ENCODE measurements at places on chromosomes 16 and 17.

DNA sequence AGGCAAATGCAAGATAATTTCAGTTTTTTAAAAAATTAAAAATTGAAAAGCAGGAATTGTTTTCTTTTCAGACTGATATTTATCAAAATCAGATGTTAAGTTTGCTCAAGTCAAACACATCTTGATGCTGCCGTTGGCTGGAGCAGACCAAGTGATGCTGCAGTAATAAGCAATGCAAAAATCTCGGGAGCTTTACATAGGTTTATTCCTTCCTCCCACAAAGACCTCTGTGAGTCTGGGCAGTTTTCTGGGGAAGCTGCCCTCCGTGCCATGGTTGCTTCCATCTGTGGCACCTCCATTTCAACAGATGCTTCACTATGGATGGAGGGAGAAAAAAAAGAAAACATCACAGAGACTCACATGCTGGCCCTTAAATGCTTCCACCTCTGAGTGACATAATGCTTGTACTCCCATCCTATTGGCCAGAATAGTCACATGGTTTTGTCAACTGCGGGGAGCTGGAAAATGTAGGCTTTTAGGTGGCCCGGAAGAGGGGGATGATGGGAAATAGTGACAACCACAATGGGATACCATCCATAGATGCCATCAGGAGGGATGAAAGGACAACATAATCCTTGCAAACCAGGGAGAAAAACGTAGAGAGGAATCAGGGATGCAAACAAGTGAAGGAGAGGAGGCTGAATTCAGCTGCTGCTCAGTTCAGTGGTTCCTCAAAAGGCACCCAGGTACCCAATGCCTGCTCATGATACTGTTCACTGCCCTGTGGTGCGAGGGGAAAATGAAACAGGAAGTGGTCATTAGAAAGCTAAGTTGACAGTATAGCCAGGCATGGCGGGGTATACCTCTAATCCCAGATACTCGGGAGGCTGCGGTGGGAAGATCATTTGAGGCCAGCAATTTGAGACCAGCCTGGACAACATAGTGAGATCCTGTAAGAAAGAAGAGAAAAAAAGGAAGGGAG is 13.5 kb upstream of the ERCC4 start:
- no peak for DNase-seq

DNA sequence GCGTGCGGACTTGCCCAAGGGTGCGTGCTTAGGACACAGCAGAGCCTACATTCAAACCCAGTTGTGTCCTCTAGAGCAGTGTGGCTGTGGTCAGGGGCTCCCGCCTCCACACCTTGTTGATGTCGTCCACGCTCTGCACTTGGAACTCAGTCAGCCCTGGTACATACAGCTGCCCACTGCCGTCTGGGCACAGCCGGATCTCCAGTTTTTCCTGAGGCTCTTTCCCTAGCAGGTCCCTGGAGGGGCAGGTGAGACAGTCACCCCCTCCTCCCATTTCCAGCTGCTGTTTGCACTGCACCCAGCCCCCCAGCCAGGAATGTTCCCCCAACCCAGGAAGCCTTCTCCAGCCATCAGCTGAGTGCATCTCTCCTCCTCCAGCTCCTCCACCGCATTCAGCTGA is 25.7 kb downstream of the KATNB1 start:
- DNase-seq = no peak

DNA sequence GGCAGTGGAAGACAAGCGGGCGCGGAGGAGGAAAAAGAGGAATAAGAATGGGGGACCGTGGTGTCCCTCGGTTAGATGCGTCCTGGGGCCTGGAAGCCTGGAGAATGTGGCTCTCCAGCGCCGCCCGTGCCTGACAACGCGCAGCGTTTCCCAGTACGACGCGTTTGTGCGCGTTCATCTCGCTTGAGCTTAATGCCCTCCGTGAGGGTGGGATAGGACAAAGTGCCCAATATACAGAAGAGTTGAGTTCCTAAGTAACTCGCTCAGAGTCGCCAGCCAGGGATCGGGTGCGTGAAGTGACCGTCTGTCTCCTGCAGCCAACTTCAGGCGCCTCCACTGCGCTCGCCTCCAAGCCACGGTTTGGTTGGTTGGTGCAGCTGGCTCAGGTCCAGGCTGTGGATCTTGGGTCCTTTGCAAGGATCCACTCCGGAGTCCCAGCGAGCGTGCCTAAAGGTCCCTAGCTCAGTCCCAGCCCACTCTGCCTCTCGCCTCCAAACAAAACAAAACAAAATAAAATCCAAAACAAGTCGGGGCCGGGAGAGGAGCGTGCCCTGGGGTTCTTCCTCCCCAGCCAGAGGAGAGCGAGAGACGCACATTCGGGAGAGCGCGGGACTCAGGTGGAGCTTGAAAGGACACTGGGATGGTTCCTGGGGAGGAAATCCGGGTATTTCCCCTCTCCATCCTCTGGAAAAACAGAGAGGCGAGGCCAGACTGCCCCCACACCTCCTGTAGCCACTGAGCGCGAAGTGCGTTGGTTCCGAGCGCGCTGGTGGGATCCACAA is 974 bp downstream of the GALR2 start:
- DNase-seq = no peak

- DNase-seq = no peak
Observed at GRCh38 chr16:68081861-68082628, 3.1 kb upstream of the NFATC3 start.

- DNase-seq = no peak
Observed at GRCh38 chr16:73125850-73126524, 78.1 kb upstream of the ZFHX3 start.

Data from NCI-H187 treated with DMSO at 0.1 percent for 48 hours (cell line).